Breast epithelium (tissue), 4 donors: ENCODE measurements at places on chromosomes 2 and 18.

DNA sequence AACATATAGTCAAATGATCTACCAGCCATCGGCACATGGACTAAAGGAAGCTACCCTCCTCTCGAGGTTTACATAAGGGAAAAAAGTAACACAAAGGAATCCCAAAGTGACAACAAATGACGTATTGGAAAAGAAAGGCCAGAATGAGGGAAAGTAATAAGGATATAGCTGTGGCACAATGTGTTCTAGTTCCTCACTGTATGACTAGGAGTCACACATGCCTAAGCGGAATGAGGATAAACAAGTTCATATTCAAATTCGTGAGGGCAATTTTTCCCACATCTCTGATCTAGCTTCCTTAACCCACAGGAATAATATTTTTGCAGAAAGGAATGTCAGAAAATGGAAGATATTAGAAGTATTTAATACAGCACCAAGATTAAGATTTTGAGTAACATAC lies 162.3 kb upstream of the PID1 start:
- H3K36me3 ChIP-seq, result no peaks in the 10 kb centered on the region
- H3K4me1 ChIP-seq, result no peaks in the 10 kb centered on the region
- no peak overlapping the region for H3K27ac ChIP-seq
- H3K4me3 ChIP-seq, result no peak overlapping the region
- H3K27me3 ChIP-seq, result no peaks in the 10 kb centered on the region

GRCh38 chr2:20524412-20525040 lies 77.7 kb downstream of the RHOB start:
- H3K4me3 ChIP-seq, result no peak overlapping the region
- H3K27me3 ChIP-seq, result no peaks in the 10 kb centered on the region
- no peak for DNase-seq
- peak overlapping the region; percentile 67 for H3K27ac ChIP-seq

DNA sequence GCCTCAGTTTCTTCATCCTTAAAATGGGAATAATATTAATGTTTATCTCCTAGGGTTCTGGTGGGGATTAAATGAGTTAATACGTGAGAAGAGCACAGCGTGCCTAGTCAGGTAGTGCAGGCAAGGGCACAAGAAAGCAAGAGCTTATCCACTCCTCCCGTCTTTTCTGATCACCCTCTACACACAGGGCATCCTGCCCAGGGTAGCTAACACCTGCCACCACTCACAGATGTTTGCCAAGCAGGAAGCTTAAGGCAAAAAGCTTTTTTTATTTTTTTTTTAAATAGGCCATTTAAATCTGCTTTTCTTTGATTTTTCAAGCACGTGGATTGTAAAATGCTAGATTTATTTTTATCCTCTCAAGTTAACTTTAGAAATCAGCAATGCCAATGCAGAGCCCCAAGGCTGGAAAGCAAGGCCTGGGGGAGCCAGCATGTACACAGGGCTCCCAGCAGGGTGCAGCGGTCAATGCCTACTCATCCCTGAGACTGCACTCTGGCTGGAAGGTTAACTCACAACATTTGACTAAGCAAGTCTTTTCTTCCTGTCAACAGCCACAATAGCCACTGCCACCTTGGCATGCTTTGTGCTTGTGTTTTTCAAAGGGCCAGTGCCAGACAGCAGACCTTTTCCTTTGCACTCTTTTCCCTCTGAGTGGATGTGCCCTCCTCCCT lies 86.5 kb upstream of the ACAA2 start:
- H3K27me3 ChIP-seq, result no peaks in the 10 kb centered on the region
- no peaks in the 10 kb centered on the region for H3K36me3 ChIP-seq
- no peak for DNase-seq
- no peak overlapping the region for H3K27ac ChIP-seq
- H3K4me3 ChIP-seq, result no peak overlapping the region
- H3K4me1 ChIP-seq, result no peaks in the 10 kb centered on the region

DNA sequence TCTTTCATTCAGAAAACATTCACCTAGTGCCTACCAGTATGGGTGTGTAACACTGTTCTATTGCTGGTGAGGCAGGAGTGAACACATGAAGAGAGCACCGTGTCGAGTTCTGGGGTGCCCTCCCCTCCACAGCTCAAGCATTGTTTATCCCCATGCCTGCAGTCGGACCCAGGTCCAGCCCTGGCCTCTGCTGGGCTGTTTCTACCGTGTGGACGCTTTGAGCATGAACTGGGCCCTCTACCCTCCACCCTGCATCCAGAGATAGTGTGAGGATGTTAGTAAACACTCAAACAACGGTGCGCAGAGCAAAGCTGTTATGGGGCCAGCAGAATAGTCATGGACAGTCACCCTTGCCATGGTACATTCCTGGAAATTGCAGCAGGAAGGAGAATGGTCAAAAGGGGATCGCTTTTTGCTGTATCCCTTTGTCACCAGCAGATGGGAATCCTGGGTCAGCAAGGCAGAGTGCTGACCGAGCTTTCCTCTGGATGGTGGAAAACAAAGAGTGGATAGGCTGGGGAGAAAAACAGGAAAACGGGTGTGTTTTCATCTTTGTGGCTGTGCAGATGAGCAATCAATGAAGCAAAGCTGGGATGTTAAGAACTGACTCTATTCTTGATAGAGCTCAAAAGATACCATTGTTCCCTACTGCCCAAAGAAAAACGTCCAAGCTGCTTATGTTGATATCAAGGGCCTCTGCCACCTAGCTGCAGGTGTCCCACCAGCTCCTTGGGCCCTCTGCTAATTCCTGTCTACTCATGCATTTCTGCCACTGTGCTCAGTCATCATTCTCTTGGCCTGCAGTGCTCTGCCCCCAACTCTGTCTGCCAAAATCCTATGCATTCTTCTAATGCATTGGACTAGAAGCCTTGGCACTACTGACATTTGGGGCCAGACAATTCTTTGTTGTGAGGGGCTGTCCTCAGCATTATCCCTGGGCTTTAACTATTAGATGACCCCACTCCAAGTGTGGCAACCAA lies 38.7 kb downstream of the REEP1 start:
- H3K4me3 ChIP-seq, result no peak overlapping the region
- no peaks in the 10 kb centered on the region for H3K36me3 ChIP-seq
- DNase-seq, result no peak
- no peak overlapping the region for H3K27ac ChIP-seq
- H3K27me3 ChIP-seq, result no peaks in the 10 kb centered on the region
- H3K4me1 ChIP-seq, result no peaks in the 10 kb centered on the region

DNA sequence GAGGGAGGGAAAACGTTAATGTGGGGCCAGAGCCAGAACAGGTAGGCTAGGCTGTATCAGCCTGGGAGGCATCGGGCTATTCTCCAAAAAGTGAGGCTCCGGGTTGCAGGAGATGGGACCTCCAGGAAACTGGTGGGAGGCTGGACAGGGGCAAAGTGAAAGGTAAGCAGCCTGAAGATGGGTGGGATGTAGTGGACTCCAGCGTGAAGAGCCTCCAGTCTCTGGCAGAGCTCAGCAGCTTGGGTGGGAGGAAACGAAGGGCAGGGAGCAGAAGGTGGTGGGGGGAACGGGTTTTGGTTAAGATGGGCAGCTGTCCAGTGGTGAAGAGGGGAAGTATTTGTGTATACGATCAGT lies 3.1 kb upstream of the EMX1 start:
- no peaks in the 10 kb centered on the region for H3K36me3 ChIP-seq
- H3K27me3 ChIP-seq, result peaks cover 100% of the 10 kb centered on the region
- H3K4me1 ChIP-seq, result peaks cover 17% of the 10 kb centered on the region
- no peak overlapping the region for H3K27ac ChIP-seq

DNA sequence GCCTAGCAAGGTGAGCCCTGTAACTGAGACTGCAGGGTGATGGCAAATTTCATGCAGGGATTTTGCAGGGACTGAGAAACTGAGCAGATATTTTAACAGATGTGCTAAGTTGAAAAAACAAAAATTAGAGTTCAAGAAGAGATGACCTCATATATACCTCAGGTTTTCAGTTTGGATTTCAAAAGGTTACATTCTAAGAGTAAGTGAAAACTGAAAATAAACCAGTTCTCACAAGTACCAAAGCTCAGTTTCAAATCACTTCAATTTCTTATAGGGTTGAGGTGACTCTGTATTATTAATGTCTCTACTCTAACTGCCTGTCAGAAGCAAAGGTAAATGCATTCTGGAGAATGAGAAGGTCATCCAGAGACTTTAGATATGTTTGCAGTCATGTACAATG lies 237.4 kb upstream of the VRK2 start:
- H3K4me3 ChIP-seq, result no peak overlapping the region
- H3K27me3 ChIP-seq, result no peaks in the 10 kb centered on the region
- no peaks in the 10 kb centered on the region for H3K36me3 ChIP-seq
- no peaks in the 10 kb centered on the region for H3K4me1 ChIP-seq
- H3K27ac ChIP-seq, result no peak overlapping the region
- DNase-seq, result no peak

GRCh38 chr2:220096406-220096805 lies 469.0 kb downstream of the SLC4A3 start:
- no peak overlapping the region for H3K4me3 ChIP-seq
- H3K27ac ChIP-seq, result no peak overlapping the region
- no peaks in the 10 kb centered on the region for H3K36me3 ChIP-seq
- H3K27me3 ChIP-seq, result no peaks in the 10 kb centered on the region

DNA sequence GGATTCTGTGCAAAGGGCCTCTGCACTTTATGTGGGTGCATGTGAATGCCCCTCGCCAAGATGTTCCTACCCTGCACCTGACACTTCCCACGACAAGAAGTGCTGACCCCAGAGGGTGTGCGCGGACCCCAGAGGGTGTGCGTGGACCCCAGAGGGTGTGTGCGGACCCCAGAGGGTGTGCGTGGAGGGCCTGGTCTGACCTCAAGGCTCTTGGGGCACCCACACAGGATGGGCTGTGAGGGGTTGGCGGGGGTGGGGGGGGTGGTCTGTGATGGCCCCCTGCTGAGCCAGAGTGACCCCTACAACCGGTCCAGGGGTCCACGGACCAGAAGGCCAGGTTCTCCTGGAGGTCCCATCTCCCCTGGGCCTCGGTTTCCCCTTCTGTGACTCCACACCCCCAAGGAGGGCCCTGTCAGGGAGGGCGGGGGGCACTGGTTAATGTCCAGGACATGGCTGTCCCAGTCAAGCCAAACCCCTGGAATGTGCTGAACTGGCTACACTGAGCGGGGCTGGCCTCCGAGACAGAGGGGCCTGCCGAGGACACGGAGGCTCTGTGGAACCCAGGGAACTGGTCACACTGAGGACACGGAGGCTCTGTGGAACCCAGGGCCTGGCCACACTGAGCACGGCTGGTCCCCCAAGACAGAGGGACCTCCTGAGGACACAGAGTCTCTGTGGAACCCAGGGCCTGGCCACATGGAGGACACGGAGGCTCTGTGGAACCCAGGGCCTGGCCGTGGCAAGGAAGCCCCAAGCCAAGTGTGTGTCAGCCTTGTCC lies 3.1 kb downstream of the NEU4 start:
- H3K27me3 ChIP-seq, result no peaks in the 10 kb centered on the region
- DNase-seq, result no peak
- no peaks in the 10 kb centered on the region for H3K4me1 ChIP-seq
- no peaks in the 10 kb centered on the region for H3K36me3 ChIP-seq

GRCh38 chr18:77736842-77737241 lies 487.2 kb downstream of the GALR1 start:
- H3K27me3 ChIP-seq, result no peaks in the 10 kb centered on the region
- H3K4me3 ChIP-seq, result no peak overlapping the region
- H3K27ac ChIP-seq, result no peak overlapping the region
- H3K36me3 ChIP-seq, result no peaks in the 10 kb centered on the region
- no peak for DNase-seq

DNA sequence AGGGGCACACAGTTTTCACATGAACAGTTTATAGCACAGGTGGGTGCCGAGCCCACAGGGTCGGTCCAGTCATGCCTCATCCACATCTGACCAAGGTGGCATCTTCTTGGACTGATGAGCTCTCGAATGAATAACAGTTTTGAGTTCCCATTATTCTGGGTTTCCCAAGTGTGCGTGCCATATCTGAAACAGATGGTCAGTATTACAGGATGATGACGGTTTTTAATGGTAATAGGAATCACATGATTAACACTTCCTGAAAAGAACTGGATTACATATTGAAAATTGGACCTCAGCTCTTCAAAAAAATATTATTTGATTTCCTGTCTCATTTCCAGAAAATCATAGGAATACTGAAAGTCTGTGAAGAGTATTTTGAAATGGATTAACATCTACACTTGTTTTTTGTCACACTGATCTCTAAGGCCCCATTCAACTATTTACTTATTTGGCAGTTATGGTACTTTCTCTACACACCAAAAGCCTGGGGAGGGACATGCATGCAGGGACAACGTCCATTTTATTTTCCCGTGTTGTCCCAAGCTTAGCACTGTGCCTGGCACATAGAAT lies 22.2 kb upstream of the NAB1 start:
- H3K4me3 ChIP-seq, result no peak overlapping the region
- H3K27ac ChIP-seq, result no peak overlapping the region
- H3K4me1 ChIP-seq, result no peaks in the 10 kb centered on the region
- no peak for DNase-seq
- H3K27me3 ChIP-seq, result no peaks in the 10 kb centered on the region

DNA sequence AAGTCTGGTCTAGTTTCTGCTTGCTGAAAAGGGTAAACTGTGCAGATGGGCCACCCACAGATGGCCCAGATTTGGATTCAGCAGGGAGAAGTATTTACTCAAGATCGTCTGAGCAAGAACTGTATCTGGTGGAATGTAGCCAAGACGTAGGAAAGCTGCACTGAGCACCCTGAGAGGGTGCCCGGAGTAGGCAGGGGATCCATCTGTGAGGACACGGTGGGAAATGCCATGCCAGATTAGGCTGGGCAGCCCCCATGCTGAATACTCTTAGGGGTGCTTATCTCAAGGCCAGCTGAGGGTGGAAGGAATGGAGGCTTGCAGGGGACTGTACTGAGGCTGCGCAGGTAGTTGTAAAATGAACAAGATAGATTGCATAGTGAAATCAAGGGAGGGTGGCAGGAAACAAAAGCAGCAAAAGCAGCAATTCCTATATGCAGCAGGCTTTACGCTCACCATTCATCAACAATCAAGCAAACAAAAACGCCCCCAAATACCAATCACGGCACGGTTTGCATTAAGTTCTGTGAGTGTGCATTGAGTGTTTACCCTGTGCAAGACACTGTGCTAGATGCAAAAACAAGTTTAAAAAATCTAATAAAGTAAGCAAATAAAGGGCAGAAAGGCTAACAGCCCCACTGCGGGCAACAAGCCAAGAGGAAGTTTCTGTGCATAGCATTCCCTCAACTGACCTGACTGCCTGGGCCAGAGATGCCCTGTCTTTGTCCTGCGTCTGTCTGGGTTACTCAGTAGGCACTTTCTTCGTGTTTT lies 32.2 kb upstream of the LPIN2 start:
- no peaks in the 10 kb centered on the region for H3K36me3 ChIP-seq
- no peaks in the 10 kb centered on the region for H3K27me3 ChIP-seq
- no peaks in the 10 kb centered on the region for H3K4me1 ChIP-seq
- H3K27ac ChIP-seq, result no peak overlapping the region

GRCh38 chr18:68533641-68534040 lies 181.3 kb downstream of the TMX3 start:
- no peak overlapping the region for H3K27ac ChIP-seq
- no peaks in the 10 kb centered on the region for H3K4me1 ChIP-seq
- H3K4me3 ChIP-seq, result no peak overlapping the region
- H3K27me3 ChIP-seq, result no peaks in the 10 kb centered on the region
- no peak for DNase-seq
- no peaks in the 10 kb centered on the region for H3K36me3 ChIP-seq
